ENCODE measurements at places on chromosomes 1 and 21. TPM values are rescaled to one million over a fixed set of nuclear protein-coding genes. Genes with fewer than 3 reads are reported as not detected.

The TENT5C gene
- total RNA-seq = 181 TPM

The GBP6 gene
- total RNA-seq = 0.19 TPM

The SRSF11 gene
- 220 TPM for total RNA-seq

GRCh38 chr1:209616366-209617046 is 33.0 kb downstream of the CAMK1G start:
- DNase-seq = no peak

DNA sequence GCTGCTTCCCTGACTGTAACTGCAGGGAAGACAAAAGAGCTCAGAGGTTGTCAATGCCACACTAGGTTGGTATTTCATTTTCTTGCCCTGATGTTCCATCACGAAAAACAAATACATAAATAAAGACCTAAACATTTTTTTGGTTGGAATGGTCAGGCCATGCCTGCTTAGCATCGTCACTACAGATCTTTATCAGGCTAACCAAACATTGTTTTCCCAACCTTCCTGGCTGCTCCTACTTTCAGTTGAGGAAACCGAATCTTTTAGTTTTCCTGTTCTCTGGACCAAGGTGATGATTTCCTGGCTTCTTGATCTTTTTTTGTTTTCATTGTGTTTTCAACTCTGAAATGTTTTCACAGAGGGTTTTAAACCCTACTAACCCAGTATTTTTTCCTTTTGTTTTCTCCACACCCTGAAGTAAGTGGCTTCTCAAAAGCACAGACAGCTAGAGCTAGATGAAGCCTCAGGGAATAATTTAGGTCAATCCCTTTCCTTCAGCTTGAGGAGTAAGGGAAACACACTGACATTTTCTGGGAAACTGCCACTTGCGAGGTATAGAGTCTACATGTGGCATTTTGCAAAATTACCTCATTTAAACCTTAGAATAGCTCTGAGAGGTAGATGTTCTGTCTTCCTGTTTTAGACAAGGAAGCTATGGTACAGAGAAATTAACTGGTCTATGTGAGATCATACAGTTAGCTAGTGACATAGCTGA is 67.2 kb upstream of the CNN3 start:
- DNase-seq = no peak

The DENND2C gene
- total RNA-seq = 1.7 TPM

DNA sequence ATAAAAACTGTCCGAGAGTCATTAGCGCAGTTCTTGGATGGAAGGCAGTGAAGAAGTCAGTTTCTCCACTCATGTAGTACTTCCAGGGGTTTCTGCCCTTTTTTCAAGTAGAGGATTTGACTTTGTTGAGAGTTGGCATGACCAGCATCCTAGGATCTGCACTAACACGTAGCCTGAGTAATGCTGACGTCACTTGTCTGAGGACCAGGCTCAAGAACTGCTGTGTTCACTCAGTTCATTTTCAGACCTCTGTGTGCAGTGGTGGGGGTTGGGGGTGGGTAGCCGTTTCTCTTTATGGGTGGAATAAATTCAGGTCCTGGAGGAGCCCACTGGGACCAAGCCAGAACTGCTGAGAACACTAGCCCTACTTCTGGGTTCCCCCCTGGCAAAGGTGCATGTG is 53.3 kb downstream of the MRPS6 start:
- DNase-seq = no peak

The KRTAP19-6 gene
- total RNA-seq = not detected

The PSMD4 gene
- total RNA-seq = 121 TPM

The PEX19 gene
- 55.2 TPM for total RNA-seq

GRCh38 chr1:94335950-94336349 is 82.2 kb upstream of the ABCD3 start:
- DNase-seq = no peak

GRCh38 chr1:26064553-26064952 is 2.9 kb downstream of the TRIM63 start:
- DNase-seq = no peak

Measured in spleen (tissue), 13 donors.